Uterine smooth muscle cell (primary cell): ENCODE measurements at places on chromosomes 1 and 21. TPM values are rescaled to one million over a fixed set of nuclear protein-coding genes. Genes with fewer than 3 reads are reported as not detected.

CHRM3 gene
- 0.11 TPM in 1 of 2 replicates, not detected in the other for total RNA-seq

CCDC190 gene
- total RNA-seq: 0.11 and 0.12 TPM in 2 replicates

DAB1 gene
- under 0.01 and 0.12 TPM in 2 replicates for total RNA-seq

SPRR2A gene
- total RNA-seq: not detected in 2 replicates

PCP4L1 gene
- not detected in 2 replicates for total RNA-seq

RASSF5 gene
- total RNA-seq: 0.11 and 0.50 TPM in 2 replicates

STRIP1 gene
- total RNA-seq: 55.3 and 55.4 TPM in 2 replicates

TARS2 gene
- total RNA-seq: 14.4 and 19.7 TPM in 2 replicates

GBP6 gene
- total RNA-seq: 0.11 TPM in 1 of 2 replicates, not detected in the other

DCST1 gene
- not detected in 2 replicates for total RNA-seq

NBPF20 gene
- 4.2 and 6.1 TPM in 2 replicates for total RNA-seq

VTCN1 gene
- total RNA-seq: not detected in 2 replicates

NLRP3 gene
- 0.62 and 1.7 TPM in 2 replicates for total RNA-seq

CFHR1 gene
- total RNA-seq: 0.11 and 0.25 TPM in 2 replicates

LCA5L gene
- total RNA-seq: 1.5 and 2.0 TPM in 2 replicates

B3GALT5 gene
- 0.33 and 1.1 TPM in 2 replicates for total RNA-seq

UBL4B gene
- total RNA-seq: not detected in 2 replicates

MXRA8 gene
- total RNA-seq: 203 and 230 TPM in 2 replicates

TTC39A gene
- 1.4 and 2.2 TPM in 2 replicates for total RNA-seq

SHISAL2A gene
- not detected in 2 replicates for total RNA-seq

COL6A2 gene
- total RNA-seq: 685 and 1,320 TPM in 2 replicates

ADAM30 gene
- not detected in 2 replicates for total RNA-seq

TPTE gene
- not detected in 2 replicates for total RNA-seq

SYF2 gene
- total RNA-seq: 47.0 and 55.5 TPM in 2 replicates

RAP1GAP gene
- 0.44 and 1.2 TPM in 2 replicates for total RNA-seq

TRIM67 gene
- total RNA-seq: not detected in 2 replicates

SDHB gene
- total RNA-seq: 151 and 159 TPM in 2 replicates

COL6A1 gene
- 489 and 822 TPM in 2 replicates for total RNA-seq

CTSS gene
- 2.7 and 5.2 TPM in 2 replicates for total RNA-seq

LRRC47 gene
- total RNA-seq: 36.9 and 39.9 TPM in 2 replicates

TGFB2 gene
- 2.8 and 4.5 TPM in 2 replicates for total RNA-seq

OR2T2 gene
- not detected in 2 replicates for total RNA-seq

KLHL17 gene
- total RNA-seq: 6.9 and 11.8 TPM in 2 replicates

WNT4 gene
- 0.11 and 0.50 TPM in 2 replicates for total RNA-seq

PSMD4 gene
- 243 and 344 TPM in 2 replicates for total RNA-seq
